ENCODE measurements at places on chromosomes 1 and 21.

DNA sequence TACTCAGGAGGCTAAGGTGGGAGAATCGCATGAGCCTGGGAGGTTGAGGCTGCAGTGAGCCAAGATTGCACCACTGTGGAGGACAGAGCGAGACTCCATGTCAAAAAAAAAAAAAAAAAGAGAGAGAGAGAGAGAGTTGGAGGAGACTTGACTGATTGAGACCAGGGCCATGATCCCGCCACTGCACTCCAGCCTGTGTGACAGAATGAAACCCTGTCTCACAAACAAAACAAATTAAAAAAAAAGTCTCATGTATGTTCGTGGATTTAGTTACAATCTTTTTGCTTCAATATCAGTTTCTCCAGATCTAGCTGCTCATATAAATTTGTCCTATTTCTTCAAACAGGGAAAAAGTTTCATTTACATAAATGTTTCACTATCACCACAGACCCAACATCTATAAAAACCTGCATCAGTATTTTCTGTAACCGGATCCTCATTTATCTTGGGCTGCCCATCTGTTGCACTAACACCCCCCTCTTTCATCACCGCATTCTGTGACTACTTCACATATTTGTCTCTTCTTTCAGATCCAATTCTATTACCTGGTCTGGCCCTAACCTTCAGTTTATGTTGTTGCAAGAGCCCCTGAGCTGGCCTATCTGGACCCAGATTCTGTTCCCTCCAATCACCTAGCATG is 127.0 kb downstream of the GREM2 start:
- no peak for DNase-seq

- no peak for DNase-seq
These were observed 18.8 kb downstream of the DHDDS start for GRCh38 chr1:26450908-26451307.

- no peak for DNase-seq
These were observed 186.8 kb downstream of the SEC16B start for GRCh38 chr1:177783051-177783450.

GRCh38 chr1:30733493-30733892 is 10.1 kb upstream of the MATN1 start:
- no peak for DNase-seq

DNA sequence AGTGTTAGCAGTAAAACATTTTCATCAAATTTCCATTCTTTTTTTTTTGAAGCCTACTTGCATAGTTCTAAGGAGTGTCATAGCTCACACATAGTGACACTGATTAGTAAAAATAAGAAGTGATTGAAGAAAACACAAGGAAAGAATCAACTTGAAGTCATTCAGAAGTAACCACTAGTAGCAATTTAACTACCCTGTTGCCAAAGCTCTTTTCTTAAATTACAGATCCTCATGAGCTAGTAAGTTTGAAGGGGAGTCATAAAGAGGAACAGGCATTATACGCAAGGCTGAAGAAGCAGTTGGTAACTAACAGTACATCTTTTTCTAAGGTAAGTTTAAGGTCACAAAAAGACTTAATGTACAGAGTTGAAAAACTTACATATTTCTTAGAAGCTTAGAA is 332.2 kb downstream of the CHRM3 start:
- DNase-seq = no peak

DNA sequence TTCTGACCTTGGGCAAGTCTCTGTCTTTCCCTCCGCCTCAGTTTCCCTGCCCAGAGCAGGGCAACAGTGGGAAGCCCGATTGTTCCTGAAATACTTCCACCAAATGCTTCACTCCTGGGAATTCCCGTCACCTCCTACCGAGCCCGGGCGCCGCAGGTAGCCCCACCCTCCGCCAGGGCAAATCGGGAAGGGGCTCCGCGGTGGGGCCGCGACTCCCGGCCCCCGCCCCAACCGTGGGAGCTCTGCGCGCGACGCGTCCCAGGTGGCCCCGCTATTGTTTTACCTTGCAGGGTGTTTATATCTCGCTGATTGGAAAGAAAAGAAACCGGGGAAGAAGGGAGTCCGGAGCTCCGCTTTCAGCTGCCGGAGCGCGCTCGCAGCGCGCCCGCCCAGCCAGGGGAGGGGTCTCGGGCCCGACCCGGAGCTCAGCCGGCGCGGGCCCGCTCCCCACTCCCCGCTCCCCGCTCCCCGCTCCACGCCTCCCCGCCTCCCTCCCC is 407 bp downstream of the IGSF3 start:
- no peak for DNase-seq

- no peak for DNase-seq
These were observed 15.9 kb upstream of the BTG2 start for GRCh38 chr1:203289281-203289981.

GRCh38 chr1:40301541-40302299 is 15.4 kb downstream of the COL9A2 start:
- no peak for DNase-seq

DNA sequence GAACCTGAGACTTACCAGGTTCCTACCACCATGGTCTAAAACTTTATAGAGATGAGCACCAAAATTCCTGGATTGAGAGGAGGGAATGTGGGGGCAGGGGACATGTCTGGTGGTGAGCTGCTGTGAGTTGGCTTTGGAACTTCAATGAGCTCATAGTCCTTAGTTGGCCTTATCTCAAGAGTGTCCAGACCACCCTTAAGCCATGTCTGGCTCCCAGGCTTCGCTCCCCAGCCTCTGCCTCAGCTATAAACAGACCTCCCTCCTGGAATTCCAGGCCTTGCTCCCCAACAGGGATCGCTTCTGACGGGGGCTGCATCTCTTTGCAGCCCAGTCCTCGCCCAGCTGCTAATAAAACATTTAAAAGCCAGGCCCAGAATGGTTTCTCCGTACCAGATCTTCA is 19.5 kb downstream of the ATF3 start:
- no peak for DNase-seq

DNA sequence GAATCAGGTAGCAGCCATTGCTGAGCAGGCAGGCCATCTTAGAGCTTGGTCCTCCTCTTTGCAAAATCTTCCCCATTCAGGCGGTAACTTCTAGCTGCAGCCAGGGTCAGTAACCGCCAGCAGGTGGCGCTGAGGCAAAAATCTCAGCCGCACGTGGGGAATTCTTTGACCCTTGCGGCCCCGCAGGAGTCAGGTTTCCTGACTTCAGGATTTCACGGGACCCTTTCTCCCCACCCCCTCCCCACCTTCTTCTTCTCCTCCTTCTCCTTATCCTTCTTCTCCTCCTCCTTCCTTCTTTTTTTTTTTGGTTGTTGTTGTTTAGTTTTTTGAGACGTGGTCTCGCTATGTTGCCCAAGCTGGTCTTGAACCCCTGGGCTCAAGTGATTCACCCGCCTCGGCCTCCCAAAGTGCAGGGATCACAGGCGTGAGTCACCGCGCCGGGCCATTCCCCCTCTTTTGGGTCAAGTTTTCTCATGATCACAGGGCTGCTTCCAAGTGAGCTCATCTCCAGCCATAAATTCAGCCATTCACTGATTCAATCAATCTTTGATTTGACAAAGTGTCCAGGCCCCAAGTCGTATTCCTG is 33.4 kb upstream of the TENT5B start:
- DNase-seq = no peak

- no peak for DNase-seq
These were observed 507.1 kb upstream of the ZRANB2 start for GRCh38 chr1:71587961-71588360.

DNA sequence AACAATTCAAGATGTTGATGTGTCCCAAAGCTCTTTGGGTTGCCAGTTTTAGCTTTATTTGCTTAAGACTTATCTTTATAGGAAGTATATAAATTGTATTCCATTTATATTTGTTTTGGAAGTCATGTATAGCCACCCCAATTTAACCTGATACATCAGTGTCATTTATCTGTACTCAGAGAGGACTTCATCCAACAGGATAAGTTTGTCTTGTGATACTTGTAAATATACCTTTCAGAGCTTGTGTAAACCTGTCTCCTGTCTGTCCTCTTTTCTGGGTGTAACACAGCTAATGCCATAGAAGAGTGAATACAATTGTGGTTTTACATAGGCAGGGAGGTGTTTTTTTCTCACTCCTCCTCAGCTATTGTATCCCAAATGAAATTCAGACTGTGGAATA is 10.4 kb downstream of the PTGFR start:
- no peak for DNase-seq

DNA sequence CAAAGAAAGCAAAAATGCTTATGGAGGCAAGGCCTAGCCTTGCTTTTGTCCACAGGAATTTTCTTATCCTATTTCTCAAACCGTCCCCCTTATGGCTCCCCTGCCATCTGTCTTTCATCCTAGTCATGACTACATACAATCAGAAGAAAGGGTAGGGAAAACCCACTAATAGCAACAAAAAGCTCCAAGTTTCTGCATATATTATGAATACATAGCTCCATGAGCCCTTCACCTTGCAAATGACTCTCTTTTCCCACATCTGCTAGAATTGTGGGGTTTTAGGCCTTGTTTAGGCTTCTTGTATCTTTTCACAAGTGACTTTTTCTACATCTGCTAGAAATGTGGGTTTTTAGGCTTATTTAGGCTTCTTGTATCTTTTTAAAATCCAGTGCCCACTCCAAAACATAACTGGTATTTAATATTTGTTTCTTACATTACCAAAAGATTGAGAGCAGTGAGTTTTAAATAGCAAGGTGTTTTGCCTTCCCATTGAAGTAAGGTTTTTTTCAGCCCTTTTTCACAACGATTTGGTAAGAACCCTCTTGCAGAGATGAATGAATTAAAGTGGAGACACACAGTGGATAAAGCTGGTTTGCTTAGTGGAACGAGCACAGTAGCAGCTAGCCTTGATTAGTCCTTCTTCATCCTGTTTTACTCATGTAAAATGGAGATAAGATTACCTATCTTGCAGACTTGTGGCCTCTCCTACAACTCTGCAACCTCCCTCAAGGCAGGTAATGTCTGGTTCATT is 4.4 kb downstream of the GADD45A start:
- DNase-seq = no peak

DNA sequence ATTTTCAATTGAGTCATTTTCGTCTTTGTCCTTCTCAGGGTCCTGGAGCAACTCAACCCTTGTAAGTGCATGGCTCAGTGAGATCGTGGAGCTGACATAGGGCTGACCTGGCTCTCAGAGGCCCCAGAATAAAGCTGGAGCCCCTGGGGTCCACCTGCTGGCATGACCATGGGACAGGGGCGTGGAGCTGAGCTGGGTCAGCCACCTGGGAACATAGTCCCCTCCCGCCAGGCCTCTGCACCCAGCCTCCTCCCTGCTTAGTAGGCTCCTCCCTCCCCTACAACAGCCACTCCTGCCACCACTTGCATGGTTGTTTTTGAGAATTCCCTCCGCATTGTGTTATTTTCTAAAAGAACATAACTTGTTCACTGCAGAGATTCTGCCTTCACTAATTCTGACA is 3.1 kb upstream of the RIPK4 start:
- DNase-seq = no peak

DNA sequence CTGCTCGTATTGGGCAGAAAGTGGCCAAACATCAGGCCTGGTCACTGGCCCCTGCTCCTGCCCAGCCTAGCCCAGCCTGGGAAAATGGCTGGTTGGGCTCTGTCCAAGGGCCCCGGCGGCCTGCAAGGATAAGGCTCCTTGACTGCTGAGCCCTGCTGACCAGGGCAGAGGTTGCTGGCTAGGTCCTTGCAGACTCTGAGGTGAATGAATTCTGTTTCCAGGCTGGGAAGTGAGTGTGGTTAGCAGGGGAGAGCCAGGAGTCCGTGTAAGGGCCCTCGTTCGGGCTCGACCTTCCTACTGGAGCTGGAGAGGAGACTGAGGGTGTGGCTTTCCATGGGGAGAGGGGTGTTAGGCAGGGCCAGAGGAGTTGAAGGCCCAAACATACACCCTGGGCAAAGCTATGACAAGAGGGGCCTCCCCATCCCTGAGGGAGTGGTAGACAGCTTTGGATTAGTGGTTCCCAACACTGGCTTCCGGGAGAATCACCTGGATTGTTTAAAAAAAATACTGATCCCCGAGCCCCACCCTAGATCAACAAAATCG is 20.6 kb downstream of the CSF1 start:
- DNase-seq = peak; percentile 68

DNA sequence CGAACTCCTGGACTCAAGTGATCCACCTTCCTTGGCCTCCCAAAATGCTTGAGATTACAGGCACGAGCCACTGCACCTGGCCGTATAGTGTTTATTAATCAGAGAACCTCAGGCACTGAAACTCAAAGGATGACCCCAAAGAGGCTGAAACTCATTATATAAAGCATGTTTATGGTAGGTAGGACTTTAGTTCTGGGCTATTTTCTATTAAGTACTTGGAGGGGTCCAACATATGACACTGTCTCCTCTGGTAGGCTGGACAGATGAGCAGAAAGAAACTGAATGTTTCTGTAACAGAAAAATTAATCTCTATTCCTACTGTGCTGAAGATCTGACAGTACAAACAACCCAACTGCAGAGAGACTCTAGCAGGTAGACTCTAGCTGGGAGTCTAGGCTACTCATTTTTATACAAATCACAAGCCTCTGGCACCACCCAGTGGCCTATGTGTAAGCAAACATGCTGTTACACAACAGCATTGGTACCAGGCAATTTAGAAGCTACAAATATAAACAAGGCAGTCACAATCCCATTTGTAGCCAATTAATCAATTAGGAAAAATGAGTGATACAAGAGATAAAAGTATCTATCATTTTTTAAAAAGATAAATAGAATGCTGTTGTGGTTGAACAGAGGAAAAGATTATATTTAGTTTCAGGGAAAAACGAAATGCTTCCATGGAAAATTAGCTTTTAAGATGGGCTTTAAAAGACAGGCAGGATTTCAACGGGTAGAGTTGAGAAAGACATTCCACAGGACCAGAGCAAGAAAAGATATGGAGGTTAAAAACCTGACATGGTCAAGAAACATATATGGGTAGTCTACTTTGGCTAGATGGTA is 10.4 kb downstream of the DCAF8 start:
- peak; percentile 64 for DNase-seq

DNA sequence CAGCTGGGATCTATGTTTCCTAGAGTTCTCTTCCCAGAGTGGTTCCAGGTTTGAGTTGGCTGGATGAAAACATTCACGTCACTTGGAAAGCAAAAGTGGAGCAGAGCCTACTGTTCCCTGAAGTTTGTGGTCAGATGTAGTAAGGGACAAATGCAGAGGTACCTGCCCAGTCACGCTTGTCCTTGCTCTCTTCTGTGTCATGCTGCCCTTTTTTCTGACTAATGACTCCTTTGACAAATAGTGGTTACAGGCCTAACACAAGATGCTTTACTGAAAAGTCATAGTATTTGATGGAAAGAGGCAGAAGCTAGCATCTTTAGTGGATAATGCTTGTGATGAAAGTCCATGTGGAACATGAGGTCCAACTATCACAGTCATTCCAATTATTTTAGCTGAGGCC is 881.4 kb upstream of the B3GALT2 start:
- no peak for DNase-seq

GRCh38 chr1:221228594-221228993 is 349.4 kb downstream of the HLX start:
- no peak for DNase-seq

- DNase-seq = no peak
These were observed 86.6 kb upstream of the C1orf87 start for GRCh38 chr1:60160141-60160540.

- no peak for DNase-seq
These were observed 145.9 kb upstream of the KAZN start for GRCh38 chr1:14452551-14452950.

GRCh38 chr1:21311016-21311415 is 20.8 kb upstream of the ECE1 start:
- DNase-seq = no peak
